ENCODE measurements at places on chromosomes 2 and 18.

DNA sequence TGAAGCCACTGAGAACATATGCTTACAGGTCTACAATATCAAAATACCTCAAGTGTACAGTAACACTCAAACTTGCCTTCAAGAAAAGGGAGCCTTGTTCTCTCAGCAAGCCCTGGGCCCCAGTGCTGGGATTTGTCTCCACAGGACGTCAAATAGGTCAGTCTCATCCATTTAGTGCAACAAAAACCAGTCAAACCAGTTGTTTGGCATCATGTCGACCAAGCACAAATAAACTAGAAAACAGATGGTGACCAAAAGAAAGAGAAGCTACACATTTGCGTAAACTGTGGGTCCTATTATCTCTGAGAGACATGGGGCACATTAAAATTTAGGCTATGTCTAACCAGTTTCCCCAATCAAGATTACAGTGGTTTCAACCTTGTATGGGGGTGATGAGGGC is 182.6 kb upstream of the PKDCC start:
- no peak for DNase-seq

GRCh38 chr2:222707102-222707688 is 35.7 kb downstream of the MOGAT1 start:
- no peak for DNase-seq

- no peak for DNase-seq
Measured at GRCh38 chr18:48374423-48375149, 34.6 kb downstream of the ZBTB7C start.

GRCh38 chr2:144833075-144833637 is 313.2 kb upstream of the ZEB2 start:
- no peak for DNase-seq

DNA sequence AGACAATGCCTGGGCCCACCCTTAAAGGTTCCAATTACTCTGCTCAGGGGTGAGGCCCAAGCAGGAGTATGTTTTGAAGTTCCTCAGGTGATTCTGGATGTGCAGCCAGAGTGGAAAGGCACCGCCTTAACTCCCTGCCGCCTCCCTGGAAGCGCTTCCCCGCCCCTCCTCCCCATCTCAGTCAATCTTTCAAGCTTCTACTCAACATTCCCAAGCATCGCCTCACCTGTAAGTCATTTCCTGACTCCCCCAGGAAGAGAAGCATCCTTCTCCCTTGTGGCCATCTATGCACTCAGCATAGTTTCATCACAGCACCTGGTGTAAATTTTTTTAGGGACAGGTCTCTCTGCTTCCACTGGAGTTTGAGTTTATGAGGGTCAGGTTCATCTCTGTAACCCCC is 67.5 kb downstream of the MYL12B start:
- DNase-seq: no peak

DNA sequence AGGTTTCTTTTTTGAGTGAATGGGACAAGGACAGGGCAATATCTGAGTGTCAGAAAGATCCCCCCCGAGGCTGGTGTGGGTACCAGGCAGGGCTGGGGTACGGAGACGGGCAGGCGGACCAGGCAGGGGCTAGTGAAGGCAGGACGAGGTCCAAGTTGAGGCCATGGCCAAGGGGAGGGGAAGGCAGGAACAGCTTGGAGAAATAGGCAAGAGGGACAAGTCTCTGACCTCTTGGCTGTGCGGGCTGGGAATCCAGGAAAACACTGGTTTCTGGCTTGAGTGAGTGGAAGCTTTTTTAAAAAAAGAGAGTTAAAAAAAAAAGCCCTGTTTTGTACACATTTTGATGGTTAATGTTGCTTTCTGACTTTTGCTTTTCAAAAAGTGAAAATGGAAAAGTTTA is 30.3 kb downstream of the ASAP2 start:
- no peak for DNase-seq

- no peak for DNase-seq
Measured at GRCh38 chr2:212970132-212970531, 181.3 kb downstream of the IKZF2 start.

GRCh38 chr18:45103319-45104048 is 422.8 kb downstream of the SETBP1 start:
- DNase-seq: no peak

- DNase-seq: no peak
Measured at GRCh38 chr18:76230791-76231190, 264.3 kb downstream of the ZNF516 start.

- no peak for DNase-seq
Measured at GRCh38 chr2:138267902-138268254, 233.7 kb upstream of the SPOPL start.

DNA sequence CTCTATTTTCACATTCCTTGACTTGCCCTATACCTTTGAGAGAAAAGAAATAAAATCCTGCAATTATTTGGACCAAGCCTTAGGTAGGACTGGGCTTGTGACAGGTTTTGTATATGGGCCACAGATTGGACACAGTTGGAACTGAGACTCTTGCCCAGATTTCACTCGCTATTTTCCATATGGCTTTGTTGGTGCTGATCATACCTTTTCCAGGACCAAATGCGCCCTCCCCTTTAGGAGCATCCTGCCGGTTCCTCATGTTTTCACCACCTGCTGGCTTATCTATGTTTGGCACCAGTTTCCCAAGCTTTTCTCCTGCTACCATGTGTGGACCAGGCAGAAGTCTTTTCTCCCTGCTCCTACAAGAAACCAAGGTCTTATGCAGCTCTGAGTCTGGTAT is 494.9 kb downstream of the EPHA4 start:
- no peak for DNase-seq

DNA sequence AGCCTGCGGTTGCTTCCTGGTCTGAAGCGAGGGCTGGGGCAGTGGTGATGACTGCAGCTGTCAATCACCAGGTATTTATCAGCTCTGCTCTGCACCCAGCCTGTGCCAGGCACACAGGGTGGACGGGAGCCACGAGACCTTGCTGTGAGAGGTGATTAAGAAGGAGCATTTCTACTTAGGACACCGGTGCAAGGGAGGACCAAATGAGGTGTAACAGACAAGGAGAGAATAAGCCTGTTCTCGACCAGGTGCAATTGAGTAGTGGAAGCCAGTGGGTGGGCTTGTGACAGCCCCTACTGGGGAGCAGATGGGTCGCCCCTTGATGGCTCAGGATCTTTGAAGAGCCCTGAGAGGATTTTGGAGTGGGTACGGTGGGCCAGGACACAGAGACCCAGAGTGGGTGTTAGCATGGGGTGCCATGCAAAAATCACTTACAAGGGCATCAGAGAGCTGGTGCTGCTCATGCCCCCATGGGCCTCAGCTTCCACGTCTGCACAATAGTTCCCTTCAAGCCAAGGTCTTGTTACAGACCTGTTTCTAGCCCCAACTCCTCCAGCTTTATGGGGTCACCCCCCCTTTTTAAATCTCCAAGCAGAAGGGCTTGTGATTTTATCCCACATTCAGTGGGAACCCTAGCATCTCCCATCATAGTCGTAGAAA is 24.6 kb downstream of the GPR55 start:
- no peak for DNase-seq

DNA sequence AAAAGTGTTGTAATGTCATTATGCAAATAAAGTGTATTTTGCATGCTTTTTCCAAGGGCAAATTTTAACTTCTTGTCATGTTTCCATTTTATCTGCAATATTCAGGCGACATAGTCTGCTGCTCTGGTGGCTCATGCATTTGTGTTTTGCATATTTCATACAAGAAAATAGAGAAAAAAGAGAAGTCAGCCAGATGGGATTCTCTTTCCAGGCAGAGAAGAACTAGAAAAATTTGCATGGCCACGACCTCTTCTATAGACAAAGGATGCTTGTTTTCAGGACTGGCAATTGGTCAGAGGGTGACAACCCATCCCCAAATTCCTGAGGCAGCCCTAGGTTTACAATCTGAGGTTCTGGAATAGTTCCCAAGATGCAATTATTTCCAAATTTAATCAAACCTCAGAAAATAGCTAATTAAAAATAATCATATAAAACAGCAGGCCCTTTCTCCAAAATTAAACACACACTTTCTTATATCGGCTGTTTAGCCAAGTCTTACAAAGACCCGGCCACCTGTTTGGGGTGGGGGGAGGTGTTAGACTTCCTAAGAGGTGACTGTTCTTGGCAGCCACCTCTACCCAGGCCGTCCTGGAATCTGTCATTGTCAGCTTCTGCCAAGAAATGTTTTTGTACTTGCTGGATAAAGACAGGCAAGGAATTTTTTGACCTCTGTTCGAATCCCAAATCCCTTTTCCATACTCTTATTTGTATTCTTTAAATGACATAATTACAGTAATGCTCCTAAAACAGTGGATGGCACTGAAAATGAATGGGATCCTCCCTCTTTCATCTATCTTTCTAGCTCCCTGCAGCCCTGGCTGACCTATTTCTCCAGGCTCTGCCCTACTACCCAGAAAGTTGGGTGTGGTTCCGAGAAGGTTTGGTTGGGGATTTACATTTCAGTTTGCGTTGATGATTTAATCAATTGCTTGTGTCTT is 20.8 kb upstream of the SOS1 start:
- DNase-seq: no peak

DNA sequence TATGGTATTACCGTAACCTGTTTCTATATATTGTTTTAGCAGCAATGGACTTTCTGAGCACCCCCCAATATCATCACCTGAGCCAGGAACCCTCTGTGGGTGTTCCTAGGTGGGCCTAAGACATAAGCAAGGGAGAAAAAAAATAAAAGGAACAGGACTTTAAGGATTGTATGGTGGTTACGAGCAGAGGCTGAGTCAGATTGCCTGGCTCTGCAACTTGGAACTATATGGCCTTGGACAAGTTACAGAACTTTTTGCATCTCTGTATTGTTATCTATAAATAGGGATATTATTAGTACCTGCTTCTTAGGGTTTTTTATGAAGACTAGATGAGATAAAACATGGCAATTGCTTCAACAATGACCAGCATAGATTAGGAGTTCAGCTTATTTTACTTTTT is 34.9 kb downstream of the MFSD6 start:
- DNase-seq: no peak

DNA sequence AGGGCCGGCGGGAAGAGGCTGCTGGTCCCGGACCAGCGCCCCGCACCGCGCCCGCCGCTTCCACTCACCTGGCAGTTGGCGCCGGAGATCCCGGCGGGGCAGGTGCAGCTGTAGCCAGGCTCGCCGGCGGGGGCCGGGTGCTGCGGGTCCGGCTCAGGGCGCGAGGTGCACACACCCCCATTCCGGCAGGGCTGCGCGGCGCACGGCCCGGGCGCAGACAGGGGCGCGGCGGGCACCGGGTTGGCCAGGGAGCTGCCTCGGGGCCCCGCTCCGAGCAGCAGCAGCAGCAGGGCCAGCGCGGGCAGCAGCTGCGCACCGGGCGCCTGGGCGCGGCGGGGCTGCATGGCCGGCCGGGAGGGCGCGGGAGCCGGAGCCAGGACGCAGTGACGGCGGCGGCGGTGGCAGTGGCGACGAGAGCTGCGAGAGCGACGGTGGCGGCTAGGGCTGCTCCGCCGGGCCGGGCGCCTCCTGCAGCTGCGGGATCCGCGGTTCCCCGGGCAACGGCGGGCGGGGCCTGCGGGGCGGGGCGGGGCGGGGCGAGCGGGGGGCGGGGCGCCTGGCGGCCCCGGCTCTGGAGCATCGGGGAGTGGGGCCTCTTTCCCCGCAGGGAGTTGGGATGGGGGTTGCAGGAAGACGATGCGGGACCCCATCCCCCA is at the start of gene DNER:
Gene DNER (minus strand): TSS at position 476 of the 656 bp plus-strand sequence. CDS start 132 bp downstream, at position 344.
- peak; percentile 63 for DNase-seq

DNA sequence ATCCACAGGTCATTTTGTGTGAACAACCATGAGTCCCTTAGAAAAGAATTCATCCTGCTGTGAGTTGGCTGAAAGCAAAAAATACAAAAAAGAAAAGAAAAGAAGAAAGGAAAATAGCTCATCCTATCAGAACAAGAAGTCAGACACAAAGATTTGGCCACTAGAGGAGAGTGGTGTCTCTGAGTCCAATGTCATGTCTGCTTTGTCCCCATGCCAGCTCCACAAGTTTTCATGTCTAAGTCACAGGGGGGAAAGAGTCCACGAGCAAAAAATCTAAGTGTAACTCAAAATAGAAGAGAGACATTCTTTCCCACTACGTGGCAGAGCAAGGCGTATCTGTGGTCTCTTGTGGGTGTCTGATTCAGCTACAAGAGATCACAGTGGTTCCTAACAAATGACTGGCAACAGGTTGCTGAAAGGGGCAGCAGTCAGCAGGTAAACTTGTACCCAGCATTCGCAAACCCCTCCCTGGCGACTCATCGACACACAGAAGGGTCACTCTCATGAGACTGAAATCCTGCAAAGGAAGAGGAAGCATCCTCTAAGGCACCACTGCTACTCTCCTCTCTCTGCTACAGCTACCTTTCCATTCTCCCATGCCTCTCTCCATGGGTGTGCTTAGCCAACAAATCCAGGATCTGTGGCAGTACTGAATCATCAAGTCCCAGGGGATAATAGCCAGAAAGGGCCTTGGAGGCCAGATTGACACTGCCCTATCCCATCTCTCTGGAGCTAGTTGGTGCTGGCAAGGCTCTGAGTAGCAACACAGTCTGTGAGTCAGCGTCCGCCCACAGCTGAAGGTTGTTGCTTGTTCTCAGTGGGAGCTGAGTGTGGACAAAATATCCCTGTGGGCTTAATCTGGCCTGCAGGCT is 123.0 kb upstream of the SLC39A10 start:
- no peak for DNase-seq

GRCh38 chr2:166361351-166362153 is 14.2 kb downstream of the SCN9A start:
- DNase-seq: no peak

DNA sequence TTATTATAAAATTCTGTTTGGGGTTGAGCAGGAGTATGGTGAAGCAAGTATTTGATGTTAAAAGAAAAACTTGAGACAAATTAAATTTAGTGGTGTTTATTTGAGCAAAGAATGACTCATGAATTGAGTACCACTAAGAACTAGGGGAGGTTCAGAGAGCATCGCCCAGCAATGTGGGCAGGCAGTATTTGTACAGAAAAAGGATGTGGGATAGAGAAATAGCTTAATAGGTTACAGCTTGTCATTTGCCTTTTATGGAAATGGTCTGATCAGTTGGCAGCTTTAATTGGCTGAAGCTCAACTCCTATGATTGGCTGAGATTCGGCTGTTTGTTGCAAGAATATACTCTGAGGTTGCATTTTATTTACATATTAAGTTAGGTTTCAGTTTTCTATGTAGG is 68.2 kb downstream of the LRATD1 start:
- no peak for DNase-seq

GRCh38 chr2:120231564-120231973 is 8.4 kb upstream of the TMEM185B start:
- DNase-seq: no peak

DNA sequence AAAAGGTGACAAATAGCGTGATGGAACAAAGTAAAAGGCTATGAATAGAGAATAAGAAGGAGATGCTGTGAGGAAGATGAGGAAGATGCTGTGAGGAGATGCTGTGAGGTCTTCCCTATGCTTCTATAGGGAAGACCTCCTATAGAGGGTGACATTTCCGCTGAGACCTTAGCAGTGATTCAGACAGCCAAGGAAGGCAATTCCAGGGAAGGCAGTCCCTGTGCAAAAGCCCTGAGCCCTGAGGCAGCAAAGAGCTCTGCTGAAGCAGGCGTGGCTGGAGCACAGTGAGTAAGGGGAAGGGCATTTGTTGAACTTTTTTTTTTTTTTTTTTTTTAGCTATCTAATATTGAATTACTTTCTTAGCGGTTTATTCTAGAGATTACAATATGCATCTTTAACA is 142.7 kb upstream of the FOSL2 start:
- no peak for DNase-seq

GRCh38 chr18:62717925-62718800 is 2.8 kb downstream of the PHLPP1 start:
- DNase-seq: no peak

- no peak for DNase-seq
Measured at GRCh38 chr2:171238946-171239345, 78.3 kb upstream of the TLK1 start.

Measured in HuH-7.5 (cell line).